Activated CD4-positive, alpha-beta T cell treated with anti-CD3 and anti-CD28 coated beads for 24 hours (primary cell): ENCODE measurements at places on chromosomes 4 and X.

DNA sequence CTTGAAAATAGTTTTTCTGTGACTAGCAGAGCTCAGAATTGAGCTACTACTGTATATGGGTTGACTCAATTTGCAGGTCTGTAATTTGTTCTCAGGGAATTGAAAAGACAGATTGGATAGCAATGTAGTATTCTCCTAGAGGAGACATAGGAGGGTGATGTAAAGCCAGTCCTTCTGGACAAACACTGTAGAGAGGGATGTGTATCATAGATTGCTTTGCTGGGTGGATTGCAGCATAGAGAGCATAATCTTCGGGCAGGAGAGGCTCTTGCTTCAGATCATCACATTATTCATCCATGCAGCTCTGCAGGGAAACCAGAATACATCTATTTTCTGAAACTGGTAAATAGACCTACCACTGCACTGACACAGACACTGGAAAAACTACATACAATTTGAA, 1110.5 kb downstream of the RAPGEF2 start:
- DNase-seq = no peak

DNA sequence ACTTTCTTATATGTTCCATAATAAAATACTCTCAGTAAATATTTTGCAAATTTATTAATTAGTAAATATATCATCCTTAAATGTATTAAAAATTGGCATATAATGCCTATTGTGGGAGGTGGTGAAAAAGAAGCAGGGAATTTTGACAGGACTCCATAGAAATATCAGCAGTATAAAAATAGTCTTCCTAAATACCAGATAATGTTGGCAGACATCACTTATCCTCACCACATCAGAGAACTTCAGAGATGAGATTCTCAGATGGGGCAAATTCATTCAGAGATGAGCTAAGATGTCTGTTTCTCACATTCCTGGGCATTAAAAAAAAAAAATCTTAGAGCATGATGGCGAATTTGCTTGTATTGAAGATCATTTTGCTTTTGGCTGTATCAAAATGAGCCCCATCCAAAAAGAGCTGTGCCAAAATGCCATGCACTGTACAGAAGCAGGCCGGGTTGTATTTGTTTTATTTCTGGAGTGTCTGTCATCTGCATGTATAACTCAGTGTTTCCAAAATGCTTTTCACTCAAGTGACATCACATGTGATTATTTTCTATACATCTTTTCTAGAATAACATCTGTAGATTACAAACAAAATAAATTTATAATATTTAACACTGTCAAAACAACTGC, 41.7 kb downstream of the ATP8A1 start:
- DNase-seq = no peak

GRCh38 chr4:79425586-79425985, 17.6 kb upstream of the GK2 start:
- DNase-seq = no peak

GRCh38 chr4:7434766-7435150, at the start of gene PSAPL1:
Gene PSAPL1 (minus strand): TSS chr4:7434930. CDS start chr4:7434879, 51 bp downstream.
- no peak for DNase-seq

GRCh38 chrX:2451501-2452316, 49.1 kb downstream of the DHRSX start:
- no peak for DNase-seq

GRCh38 chrX:130282151-130282550, 13.5 kb upstream of the ZNF280C start:
- no peak for DNase-seq

GRCh38 chr4:13705521-13706041, 78.1 kb upstream of the BOD1L1 start:
- DNase-seq = no peak

DNA sequence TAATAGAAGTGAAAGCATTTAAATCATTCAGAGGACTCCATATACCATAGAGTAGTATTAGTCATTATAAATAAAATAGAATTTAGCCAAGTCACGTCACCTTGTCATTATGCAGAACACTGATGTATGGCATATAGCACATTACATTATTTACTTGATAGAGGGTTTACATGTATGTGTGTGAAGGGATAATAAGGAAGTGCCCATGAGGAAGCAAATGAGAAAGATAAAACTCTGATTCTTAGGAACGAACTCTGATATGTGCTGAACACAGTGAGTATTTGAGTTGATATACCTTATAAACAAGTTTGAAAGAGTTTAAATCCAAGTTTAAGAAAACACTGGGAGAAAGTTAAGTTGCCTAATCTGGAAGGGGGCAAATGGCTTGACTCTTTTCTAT, 160.5 kb upstream of the NDST3 start:
- DNase-seq = no peak

DNA sequence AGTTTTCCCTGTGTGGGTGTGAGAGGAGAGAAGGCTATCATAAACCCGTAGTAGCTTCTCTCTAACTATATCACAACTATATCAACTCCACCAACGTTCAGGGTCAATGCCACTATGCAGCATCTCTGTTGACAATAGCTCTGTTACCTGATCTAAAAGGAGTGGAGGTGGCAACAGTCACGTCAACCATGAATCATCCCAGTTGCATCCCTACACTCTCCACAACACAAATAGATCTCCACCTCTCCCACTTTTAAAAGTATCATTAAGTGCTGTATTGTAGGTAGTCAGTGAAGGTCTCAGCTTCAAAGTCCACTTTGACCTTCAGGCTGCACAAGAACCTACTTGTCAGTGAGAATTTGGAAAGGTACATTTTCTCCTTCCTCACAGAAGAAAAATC, 600.5 kb upstream of the GRIA3 start:
- no peak for DNase-seq

GRCh38 chrX:9048801-9049200, 14.9 kb upstream of the FAM9B start:
- DNase-seq = no peak

- no peak for DNase-seq
Observed at GRCh38 chr4:124943145-124943889, 230.8 kb upstream of the ANKRD50 start.

- DNase-seq = no peak
Observed at GRCh38 chrX:22087011-22087557, 55.0 kb downstream of the PHEX start.

GRCh38 chr4:140659943-140660700, 91.4 kb upstream of the UCP1 start:
- no peak for DNase-seq

- no peak for DNase-seq
Observed at GRCh38 chrX:2635342-2635741, 55.8 kb upstream of the CD99 start.

DNA sequence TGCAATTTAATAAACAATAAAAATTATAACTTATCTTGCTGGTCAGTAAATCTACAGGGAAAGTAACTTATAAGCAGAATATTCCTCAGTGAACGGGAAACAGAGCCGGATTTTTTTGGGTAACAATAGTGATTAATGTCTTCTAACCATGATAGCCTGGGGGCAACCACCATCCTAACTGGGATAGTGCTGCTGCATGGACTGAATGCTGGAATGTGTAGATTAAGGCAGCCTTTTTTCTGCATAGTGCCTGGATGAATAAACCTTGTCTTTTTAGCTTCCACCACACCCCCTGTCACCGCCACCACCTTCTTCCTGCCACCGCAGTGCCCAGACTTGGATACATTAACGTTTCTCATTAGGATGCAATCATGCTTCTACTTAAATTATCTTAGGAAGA, 83.6 kb upstream of the LNX1 start:
- DNase-seq = no peak

DNA sequence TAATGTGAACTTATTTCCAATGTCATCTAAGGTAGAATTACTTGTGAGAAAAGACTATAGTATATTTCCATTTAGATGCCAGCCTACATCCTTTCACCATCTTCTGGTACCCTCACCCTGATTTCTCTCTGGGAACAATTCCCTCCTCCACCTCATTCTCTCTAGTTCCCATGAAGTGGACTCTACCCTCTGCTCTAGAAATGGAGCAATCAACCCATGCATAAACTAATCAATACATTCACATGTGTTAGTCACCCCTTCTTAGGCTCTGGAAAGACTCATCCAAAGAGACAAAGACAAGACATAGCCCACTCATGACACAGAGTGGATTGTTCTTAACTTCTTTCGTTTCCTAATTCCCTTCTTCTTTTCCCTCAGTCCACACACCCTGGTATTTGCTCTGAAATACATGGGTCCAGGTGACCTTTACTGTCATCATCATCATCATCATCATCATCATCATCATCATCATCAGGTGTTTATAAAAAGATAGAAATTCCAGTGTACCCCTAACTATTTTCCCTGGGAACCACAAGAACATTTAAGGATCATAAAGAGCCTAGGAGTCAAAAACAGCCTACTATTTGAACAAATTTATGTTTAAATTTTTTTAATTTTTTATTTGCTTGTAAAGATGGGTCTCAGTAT, 298.9 kb upstream of the GALNT7 start:
- no peak for DNase-seq
